Activated CD4-positive, alpha-beta T cell treated with anti-CD3 and anti-CD28 coated beads, Interleukin-2, Interleukin-6, amounts not matched to agents 100 ng/mL and 50 ng/mL, durations not matched to agents 16 hours and 8 hours (primary cell): ENCODE measurements at places on chromosomes 5 and 9.

DNA sequence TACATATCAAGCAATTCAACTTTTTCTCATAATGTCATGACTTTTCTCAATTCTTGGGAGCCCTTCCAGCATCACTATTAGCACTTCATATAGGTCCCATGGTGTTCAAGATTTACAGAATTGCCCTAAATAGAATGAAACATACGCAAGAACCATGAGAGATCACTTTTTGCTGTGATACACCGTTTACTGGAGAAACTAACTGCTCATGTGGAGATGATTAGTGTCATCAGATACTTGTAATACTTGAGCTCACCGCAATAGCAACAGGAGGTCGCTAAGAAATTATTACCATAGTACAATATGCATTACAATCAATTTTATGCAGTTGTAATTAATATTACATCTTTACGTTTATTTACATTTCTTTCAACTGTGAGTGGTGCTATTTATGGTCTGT is 4.8 kb upstream of the PCSK5 start:
- no peak for DNase-seq

DNA sequence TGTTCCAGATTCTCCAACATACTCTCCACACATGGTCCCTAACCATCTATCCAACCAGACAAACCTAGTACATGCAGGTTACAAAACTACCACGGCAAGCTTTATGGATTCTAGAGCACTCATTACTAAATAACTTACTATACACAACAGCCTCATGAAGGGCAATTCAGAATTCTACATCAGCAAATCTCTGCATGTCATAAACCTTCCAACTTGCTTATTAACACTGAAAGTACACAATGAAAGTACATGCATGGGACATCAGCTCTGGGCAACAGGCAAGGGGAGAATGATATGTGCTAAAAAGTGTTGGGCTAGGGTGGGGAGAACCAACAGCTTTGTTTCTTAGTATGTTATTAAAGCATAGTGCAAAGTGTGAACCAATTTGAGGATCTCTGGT is 70.4 kb downstream of the TLE1 start:
- DNase-seq, result no peak

- no peak for DNase-seq
Measured at GRCh38 chr9:136185596-136186366, 19.1 kb downstream of the LHX3 start.

DNA sequence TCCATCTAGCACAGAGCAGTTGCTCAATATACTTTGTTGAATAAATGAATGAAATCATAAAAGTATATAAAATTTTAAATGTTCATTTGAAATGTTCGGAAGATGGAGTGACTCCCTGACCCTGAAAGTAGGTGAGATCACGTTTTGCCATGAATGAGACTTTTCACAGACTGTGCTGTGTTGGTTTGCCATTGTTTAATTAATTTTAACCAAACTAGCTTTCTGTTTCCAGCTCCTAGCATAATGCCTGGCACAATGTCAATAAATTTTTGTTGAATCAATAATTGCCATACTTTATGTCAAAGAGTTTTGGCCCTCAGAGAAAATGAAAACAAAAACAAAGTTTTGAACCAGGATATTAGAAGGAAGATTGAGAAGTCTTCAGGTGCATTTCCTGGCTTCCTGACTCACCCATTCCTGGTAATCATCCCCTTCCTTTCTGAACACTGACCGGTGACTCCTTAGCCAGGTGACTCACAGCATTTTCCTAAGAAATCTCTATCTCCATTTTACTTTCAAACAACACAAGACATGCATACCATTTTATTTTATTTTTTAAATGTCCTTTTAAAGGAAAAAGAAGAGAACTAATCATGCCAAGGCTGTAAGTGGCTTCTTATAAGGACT is 15.1 kb downstream of the SLC28A3 start:
- no peak for DNase-seq

DNA sequence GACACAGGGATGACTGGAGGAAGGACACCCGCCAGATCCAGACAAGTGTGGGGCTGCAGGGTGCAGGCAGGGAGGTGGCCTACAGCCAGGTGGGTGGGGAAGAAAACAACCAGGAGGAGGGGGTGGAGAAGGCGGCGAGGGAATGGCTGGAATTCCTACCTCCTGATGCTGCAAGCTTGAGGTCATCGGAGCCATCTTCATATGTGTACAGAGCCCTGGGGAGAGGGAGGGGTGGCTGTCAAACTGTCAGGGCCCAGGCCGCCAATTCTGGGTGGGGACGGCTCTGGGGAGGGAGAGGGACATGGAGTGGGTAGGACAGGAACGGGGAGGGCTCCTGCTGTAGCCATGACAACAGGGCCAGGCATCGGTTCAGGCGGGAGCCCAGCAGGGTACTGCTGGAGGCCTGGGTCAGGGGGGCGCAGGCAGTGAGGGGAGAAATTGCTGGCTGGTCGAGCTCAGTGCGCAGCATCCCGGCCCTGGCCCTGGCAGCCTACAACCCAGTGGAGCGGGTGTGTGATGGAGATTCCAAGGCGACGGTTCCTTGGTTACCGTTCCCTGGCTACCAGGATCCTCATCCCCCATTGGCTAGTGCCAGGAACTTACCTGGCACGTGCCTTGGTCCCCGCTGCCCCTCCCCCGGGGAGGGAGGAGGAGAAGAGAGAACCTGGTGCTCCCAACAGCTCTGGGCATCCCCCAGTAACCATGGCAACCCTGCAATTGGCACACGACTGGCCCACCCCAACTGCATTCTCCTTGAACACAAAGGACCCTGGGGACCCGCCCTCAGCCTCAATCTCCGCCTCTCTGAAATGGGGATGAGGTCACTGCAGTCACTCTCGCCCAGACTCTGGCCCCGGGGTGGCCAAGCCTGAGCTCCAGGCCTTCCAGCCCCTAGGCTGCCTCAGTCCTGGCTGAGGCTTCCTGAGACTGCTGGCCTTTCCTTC is 4.5 kb downstream of the DBN1 start:
- no peak for DNase-seq

DNA sequence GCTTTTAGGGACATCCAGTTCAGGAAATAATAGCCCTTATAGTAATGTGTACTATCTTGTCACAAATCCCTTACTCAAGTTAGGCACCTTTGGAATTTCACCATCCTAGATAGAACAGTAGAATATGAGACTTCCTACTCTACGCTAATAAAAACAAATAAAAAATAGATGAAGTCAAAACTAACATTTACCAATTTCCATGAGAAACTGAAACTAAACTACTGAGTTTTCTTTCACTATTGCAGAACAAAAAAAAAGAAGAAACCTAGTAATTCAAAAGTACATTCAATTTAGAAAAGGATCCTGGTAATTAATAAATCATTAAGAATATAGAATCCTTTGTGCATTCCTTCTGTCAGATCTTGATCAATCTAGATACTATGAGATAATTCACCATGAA is 14.0 kb downstream of the STARD4 start:
- no peak for DNase-seq

DNA sequence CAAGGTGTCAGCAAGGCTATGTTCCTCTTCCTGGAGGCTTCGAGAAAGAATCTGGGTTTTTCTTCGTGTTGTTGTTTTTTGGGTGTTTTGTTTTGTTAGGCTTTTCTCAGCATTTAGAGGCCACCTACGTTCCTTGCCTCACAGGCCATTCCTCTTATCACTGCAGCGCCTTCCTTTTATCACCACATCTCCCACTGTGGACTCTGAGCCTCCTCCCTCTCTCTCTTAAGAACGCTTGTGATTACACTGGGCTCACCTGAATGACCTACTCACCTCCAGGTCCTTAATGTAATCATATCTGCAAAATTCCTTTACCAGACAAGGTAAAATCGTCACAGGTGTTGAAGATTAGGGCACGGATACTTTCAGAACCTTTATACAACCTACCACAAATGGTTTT is 340.8 kb downstream of the DTWD2 start:
- DNase-seq, result no peak
